Activated CD8-positive, alpha-beta memory T cell treated with anti-CD3 and anti-CD28 coated beads for 1 hour (primary cell): ENCODE measurements at places on chromosomes 12 and 14.

- DNase-seq = no peak
Measured at GRCh38 chr12:91211866-91212265, 29.2 kb upstream of the DCN start.

- no peak for DNase-seq
Measured at GRCh38 chr12:132395908-132396305, 66.5 kb upstream of the GALNT9 start.

DNA sequence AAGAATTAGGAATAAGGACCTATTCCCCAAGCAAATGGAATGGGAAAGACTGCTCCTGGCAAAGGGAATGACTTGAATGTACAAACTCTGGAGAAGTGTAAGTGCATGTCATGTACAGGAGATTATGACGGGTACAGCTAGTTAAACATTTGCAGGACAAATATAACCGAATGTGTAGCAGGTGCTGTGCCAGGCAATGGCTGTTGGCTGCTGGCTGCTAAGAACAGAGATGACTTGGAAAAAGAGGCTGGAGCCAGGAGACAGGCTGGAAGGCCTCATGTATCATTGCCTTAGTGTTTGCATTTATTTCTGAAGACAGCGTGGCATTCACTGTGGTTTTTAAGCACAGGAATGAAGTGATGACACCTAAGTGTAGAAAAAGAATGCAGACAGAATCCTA lies 136.8 kb downstream of the TTC8 start:
- no peak for DNase-seq

- no peak for DNase-seq
Measured at GRCh38 chr14:65356327-65356836, 56.1 kb upstream of the FUT8 start.

- DNase-seq = no peak
Measured at GRCh38 chr14:61562321-61563161, 132.8 kb upstream of the HIF1A start.

GRCh38 chr12:88390811-88391210 lies 189.5 kb downstream of the KITLG start:
- DNase-seq = no peak

DNA sequence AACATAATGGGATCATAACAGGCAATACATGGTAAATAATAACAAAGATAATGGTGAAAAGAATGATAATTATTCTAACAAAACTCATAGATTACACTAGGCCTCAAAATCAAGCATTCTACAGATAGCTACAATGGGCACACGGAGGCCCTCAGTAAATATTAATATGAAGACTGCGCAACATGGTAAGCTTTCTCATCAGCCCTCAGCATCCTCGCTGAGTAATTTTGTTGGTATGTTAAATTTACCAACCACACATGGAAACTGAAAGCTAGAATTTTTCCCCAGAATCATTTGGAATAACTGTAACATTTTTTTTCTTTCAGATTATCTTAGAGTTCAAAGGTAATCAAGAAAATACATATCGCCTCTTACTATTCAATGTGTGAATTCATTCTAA lies 74.2 kb upstream of the PYGL start:
- no peak for DNase-seq

GRCh38 chr12:27015730-27016076 lies 1.5 kb upstream of the TM7SF3 start:
- no peak for DNase-seq

DNA sequence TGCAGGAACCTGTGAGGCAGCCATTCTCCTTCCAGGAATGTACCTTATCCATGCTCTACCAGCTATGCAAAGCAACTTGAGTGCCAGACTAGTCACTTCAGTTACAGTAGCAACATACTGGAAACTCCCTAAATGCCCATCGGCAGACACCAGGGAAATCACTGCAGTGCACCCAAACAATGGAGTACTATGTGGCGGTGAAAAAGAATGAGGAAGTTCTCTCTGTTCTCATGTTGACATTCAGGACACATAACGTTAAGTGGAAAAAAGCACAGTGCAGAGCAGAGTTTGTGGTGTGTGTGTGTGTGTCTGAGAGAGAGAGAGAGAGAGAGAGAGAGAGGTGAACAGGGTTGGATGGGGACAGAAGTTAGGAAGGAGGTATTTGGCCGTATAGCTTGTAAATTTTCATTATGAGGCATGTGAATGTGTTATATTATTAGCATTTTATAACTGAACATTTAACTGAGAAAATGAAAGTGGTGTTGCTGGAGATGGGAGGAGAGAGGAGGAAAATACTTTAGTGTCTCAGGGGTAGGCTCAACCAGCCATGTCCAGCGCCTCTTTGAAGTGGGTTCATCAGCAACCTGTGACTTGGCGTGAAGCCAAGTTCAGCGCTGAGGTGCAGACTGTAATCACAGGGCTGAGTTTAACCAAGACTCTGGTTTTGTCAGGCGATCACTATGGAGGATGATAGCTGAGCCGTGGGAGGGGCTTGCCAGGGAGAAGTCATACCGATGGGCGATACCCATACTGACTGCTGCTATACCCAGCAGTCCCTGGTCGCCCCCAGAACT lies 17.3 kb downstream of the TNFAIP2 start:
- DNase-seq = no peak
